ENCODE measurements at places on chromosomes 7 and 10.

- DNase-seq = no peak
These were observed 27.1 kb upstream of the CD36 start for GRCh38 chr7:80611353-80611752.

DNA sequence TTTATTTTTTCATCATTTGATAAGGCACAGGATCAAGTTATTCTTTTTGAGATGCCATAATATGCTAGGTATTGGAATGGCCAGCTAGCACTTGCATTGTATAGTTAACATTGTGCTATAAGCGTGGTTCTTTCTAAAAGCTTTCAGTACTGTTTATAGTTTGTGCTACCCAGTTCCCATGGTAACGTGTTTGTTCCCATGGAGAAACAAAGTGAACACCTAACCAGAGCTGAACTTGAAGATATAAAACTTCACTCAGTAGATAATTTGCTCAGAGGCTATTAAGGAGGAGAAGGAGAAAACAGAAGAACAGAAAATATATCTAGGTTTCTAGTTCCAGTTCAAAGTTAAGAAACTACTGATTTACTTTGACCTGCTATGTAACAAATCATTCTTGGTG lies 23.6 kb upstream of the ITGB8 start:
- peak; percentile 39 for DNase-seq

DNA sequence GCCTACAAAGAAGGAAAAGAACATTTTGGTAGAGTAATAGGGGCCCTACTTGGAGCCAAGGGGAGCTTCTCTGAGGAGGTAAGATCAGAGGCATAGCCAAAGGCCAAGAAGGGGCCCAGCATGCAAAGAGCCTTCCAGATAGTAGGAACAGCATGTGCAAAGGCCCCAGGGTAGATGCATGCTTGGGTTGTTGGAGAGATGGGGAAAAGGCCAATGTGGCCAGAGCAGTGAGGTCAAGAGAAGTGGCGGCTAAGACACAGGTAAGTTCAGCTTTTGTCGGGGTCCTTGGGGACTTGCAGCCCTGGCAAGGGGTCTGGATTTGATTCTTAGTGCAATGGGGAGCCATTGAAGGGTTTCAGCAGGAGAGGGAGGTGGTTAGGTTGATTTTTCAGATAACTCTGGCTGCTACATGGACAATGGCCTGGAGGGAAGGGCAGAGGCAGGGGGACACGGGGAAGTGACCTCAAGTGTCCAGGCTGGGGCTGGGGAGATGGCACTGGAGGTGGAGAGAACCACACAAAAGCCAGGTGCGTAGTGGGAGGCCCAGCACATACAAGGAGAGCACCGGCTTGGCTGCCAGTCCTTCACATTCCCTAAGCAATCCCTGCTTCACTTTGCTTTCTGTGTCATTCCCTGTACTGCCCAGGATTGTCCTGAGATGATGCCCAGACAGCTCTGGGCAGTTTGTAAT lies 16.5 kb downstream of the GRID1 start:
- no peak for DNase-seq

DNA sequence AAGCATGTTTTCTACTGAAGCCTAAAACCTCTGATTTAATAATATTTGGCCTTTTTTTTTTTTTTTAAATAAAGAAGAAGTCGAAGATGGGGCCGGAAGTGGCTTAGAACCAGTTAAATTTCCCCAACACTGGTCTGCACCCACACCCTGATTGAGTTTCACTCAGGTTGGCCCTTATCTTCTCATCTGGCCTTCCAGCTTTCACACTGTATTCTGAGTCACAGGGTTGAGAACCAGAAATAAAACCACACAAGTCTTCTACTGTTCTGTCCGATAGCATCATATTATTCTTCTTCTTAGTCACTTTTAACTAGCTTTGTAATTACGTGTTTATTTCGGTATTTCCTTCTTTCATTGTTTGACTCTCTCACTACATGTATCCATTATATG lies 9.9 kb downstream of the ZNF365 start:
- no peak for DNase-seq

GRCh38 chr7:139973101-139974050 lies 89.4 kb downstream of the PARP12 start:
- no peak for DNase-seq

GRCh38 chr10:100979791-100980272 lies 7.5 kb downstream of the MRPL43 start:
- no peak for DNase-seq

DNA sequence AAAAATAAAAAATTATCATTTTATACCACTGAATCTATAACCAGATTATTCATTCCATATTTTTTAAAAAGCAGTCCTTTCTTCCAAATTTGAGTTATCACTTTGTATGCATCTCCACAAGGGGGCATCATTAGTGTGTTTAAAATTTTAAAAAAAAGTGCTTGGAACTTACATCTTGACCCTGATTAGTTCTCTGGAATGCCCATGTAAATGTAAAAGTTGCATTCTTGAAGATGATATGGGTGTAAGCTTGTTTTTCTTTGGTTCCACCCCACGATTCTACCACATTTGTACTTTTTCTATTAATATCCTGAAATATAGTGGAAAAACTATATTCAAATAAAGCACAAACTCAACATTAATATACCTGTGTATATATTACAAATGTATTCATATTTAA lies 144.9 kb downstream of the ELAPOR2 start:
- no peak for DNase-seq

- DNase-seq = no peak
These were observed 108.5 kb downstream of the TCERG1L start for GRCh38 chr10:131202990-131203389.

DNA sequence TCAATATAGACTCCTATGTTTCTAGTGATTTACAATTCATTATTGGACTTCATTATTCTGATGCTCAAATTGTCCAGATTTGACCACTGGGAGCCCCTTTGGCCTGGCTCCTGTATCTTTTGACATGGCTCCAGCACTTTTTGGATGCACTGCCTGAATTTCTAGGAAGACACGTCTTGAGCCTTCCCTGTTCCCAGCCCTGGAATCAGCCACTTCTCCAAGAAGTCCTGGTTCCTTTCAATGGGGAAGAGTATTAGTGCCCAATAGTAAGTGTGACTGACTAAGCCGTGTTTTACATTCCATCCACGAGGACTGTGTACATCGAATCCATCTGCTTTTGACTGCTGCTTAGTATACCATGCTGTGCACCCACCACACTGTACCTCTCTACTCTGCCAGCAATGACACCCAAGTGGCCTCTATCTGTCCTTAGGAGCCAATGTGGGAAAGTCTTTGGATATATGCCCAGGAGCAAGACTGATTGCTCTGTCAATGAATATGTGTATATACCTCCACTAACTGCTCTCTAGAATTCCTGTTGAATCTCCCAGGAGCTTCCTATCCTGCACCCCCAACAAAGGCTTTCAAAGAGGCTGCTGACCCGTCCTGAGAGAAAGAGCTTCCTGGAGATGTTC lies 23.2 kb upstream of the NPFFR1 start:
- no peak for DNase-seq

- DNase-seq = no peak
These were observed 49.7 kb downstream of the CPEB3 start for GRCh38 chr10:92241158-92241500.

DNA sequence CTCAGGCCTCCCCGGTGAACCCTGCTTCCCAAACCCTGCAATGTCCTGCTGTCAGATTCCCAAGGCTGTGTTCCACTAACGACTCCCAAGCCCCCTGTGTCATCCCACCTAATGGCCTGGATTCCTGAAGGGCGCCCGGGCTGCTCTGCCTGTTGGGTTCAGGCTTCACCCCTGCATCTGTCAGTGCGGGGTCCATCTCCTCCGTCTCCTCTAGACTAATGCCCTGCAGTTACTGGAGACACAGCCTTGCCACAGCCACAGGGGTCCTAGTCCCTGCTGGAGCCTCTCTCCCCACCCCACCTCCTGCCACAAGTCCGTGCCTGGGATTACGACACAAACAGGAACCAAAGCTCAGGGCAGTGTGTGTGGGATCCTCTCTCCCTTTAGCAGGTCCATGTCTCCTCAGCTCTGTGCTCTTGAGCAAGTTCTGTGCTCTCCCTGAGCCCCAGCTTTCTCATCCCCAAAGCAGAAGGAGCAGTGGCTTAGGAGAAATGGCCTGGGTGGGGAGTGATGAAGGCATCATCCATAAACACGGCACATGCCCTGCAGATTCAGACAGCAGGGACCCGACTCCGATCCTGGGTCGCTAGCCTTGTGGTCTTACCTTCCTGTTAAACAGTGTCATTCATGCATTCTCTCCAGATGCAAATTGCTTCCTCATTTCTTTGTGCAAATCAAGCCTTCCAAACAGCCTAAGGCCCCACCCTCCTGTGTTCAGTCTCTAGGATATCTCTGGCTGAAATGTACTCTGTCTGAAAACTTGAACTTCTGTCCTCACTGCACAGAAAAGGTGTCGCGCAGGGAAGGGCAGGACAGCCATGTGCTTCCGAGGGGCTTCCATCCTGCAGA lies 8.2 kb upstream of the RBP3 start:
- no peak for DNase-seq

GRCh38 chr10:123784646-123785045 lies 107.0 kb downstream of the CPXM2 start:
- no peak for DNase-seq

Data from NCI-H774 (cell line).